ENCODE measurements at places on chromosomes 1 and 21.

GRCh38 chr1:114079596-114080190 lies 74.0 kb downstream of the SYT6 start:
- DNase-seq: no peak

- DNase-seq: no peak
Measured at GRCh38 chr1:6967431-6968111, 182.3 kb downstream of the CAMTA1 start.

DNA sequence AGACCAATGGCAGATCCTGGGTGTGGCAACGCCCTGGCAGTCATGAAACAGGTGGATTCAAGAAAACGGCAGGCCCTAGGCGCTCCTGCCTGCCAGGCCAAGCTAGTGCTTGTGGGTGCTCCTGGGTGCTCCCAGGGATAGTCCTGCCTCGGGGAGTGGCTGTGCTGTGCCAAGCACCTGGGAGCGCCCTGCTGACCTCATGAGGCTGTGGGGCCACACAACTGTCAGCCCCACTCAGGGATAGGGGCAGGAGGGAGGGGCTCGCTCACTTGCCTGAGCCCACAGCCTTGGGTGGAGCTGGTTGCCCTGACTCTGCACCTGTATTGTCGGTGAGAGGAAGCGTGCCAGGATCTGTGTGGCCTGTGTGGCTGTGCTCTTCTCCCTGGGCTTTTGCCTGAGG lies 9.4 kb downstream of the SNAP47 start:
- no peak for DNase-seq

DNA sequence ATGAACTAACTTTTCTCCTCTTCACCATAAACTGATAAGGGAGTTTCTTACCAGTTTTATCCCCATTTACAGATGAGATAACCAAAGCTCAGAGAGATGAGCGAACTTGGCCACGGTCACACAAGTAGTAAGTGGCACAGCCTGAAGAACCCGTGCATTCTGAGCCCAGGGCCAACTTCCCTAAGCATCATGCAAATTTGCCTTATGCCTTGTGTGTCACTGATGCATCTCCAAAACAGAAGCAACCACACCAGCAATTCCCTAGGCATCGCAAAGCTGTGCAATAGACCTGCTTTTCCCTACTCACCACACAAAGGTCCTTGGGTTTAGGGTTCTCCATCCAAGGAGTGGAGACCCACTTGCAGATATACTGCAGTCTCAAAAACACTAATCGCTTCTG lies 304.5 kb upstream of the KAZN start:
- DNase-seq: no peak

DNA sequence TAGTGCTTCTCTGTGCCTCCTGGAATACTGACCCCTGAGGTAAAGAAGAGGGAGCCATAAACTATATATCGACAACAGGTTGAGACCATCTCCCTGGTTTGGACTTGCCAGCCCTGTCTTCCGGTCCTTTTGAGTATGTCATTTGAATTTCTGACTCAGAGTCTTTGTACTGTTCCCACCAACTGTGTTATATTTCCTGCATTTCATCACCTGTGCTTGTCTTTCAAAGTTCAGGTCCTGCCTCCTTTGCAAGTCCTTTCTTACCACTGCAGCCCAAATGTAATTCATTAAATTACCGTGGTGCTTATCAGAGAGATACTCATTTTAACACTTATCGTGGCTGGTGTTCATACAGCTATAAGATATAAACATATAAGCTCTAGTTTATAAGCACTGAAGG lies 10.7 kb downstream of the AK5 start:
- no peak for DNase-seq

DNA sequence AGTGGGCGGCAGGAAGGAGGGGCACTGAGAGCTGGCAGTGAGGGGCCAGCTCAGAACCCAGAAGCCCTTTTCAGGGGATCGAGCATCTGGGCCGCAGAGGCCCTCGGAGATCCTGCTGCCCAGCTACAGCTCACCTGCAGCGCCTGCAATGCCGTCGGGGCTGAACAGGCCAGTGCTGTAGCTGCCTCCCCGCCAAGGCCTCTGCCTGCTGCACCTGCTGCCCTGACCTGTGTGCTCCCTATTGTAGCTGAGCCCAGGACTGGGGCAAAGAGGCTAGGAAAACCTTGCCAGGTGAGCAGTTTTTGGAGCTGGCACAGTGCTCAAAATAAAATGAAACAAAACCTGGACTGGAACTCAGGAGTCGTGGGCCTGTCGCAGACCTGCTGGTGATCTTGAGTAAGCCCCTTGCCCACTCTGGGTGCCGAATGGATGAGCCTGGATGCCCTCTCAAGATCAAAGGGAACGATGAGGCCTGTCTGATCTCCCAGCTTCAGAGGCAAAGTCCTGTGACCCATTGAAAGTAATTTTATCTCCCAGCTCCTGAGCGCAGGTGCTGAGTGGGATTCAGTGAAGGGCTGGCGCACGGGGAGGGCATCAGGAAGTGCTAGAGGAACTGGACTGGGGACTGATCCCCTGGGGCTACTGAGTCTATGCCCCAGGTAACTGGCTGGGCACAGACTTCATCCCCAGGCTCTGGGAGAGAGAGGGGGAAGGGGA lies 154.6 kb downstream of the FOXD2 start:
- no peak for DNase-seq

GRCh38 chr1:68015369-68015768 lies 35.1 kb downstream of the DIRAS3 start:
- no peak for DNase-seq

DNA sequence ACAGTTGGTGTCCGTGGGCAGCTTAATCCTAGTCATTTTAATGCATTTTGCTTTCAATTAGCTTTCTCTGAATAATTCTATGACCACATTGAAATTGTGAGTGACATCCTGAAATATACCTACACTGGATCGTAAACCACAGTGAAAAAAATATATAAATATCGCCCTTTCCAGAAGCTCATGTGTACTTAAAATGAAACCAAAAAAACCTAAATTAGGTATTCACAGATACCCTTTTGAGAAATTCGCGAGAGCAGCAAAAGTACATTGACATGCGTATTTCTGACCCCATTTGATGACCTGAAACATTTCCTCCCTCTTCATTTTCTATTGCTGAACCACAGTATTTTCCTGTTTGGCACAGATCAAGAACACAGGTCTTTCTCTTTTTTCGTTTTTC lies 253.8 kb downstream of the LTN1 start:
- no peak for DNase-seq

- DNase-seq: no peak
Measured at GRCh38 chr1:109188200-109188599, 25.5 kb upstream of the SARS1 start.

GRCh38 chr1:59052166-59052590 lies 244.7 kb upstream of the FGGY start:
- no peak for DNase-seq

DNA sequence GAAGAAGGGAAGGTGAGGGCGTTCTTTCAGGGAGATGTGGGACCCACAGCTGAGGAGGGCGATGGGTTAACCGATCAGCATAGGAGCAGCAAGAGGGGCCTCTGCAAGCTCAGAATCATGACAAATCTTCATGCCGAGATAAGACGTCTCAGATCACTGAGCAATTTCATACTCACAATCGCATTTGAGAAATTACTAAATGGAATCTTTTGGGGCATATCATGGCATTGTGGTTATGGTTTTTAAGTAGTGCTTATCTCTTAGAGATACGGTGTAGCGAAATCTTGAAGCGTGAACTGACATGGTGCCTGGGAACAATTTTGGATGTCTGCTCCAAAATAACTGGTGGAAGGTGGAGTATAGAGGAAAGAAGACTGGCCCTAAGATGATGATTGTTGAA lies 6.2 kb downstream of the TNNT2 start:
- DNase-seq: no peak

DNA sequence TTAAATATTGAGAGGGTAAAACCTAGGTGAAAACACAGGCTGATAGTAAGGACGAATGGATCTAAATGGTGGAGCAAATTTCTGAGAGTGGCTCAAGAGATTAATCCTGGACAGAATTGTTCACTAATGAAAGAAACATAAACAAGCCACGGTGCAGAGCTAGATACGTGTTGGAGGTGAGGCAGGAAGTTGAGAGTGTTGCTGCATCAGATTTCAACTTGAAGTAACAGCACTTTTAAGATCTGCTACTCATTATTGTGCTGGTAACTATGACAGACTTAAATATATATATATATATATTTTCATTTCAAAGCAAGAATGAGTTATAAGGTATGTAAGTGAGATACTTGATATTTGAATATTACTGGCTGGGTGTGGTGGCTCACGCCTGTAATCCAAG lies 64.9 kb downstream of the PTGS2 start:
- DNase-seq: no peak

DNA sequence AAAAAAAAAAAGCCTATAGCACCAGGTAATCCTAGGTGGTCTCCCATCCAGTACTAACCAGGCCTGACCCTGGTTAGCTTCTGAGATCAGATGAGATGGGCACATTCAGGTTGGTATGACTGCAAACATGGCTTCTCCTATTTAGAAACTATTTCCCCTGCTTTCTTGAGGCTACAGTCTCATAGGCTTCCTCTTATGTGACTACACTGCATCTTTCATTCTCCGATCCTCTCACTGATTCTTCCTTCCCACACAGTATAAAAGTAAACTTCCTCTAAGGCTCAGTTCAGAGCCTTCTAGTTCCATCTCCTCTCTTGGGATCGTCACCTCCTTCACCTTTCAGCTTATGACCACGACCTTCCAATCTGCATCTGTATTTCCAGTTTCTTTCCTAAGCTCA lies 30.4 kb upstream of the RNF2 start:
- no peak for DNase-seq

DNA sequence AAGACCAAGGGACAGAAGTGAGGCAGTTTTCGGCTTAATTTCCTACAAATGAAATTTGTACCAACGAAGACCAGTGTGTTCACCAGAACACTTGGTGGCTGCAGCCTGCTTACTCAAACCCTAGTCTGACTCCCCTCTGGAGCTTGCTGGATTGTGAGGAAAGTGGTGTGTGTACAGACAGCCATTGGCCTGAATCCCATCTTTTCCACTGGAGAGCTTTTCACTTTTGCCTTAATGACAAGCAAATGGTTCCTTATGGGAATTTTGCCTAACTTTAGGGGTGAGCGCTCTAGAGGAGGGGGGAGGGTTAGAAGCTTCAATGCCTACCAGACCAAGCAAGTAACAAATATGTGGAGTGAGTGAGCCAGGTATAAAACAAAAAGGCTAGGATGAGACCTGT lies 17.3 kb downstream of the METTL13 start:
- DNase-seq: no peak

DNA sequence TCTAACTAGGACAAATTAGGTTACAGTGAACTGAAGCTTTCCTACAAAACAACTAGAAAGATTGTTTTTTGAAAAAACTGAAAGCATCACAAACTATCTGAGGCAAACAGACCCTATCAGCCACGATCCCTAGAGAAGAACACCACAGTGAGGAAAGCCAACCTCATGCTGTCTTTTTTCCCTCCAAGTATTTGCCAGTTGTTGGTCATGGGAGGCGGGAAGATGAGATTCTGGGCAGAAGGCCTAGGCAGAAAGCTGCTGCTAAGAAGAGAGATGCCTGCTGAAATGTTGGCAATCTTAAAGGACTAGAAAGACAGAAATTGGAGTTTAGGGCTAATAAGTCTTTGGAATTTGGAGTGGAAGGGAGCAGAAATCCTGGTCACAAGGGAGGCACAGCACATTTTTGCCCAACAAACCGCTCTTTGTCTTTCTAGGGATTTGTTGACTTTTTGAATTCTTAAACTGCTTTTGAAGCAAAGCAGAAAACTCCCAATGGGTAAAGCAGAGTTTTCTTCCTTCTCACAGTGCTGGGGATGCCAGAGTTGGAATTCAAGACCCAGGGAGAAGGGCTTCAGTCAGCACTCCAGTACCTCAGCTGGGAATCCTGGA lies 83.9 kb downstream of the MT1HL1 start:
- no peak for DNase-seq

DNA sequence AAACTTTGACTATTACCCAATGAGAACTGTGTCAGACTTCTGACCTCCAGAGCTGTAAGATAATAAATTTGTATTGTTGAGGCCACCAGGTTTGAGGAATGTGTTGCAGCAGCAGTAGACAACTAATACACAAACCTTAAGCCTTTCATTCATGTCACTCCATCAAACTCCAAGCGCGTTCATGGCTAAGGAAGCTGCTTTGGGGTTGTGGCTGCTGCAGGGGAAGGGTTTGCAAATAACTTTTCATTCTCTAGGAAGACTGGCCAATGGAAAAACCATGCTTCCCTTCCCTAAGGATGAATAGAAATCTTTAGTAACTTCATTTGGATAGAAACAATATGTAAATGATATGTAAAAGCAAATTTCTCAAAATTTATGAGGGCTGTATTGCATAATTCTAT lies 170.4 kb downstream of the RHOU start:
- no peak for DNase-seq

DNA sequence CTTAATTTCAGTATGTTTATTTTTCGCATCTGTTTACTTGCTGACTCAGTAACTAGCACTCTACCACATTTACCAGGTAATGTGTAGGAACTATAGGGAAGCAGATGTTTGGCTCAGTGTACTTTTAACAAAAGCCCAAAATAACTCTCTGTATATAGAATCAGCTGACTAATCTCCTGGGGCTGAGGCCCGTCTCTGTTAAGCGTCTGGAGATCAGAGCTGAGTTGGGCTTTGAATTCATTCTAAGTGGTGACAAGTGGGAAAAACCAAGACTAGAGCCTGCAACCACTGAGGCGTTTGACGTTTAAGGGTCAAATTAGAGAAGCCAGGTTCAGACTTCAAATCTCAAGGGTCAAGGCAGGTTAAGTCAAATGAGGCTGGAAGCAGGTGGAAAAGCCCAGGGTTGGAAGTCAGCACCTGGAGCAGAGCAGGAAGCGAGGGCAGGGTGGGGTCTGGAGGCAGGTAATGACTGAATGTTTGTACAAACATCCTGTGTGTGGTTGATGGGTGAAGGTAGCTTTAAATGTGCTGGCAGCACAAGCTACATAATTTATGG lies 56.8 kb upstream of the LYST start:
- no peak for DNase-seq

DNA sequence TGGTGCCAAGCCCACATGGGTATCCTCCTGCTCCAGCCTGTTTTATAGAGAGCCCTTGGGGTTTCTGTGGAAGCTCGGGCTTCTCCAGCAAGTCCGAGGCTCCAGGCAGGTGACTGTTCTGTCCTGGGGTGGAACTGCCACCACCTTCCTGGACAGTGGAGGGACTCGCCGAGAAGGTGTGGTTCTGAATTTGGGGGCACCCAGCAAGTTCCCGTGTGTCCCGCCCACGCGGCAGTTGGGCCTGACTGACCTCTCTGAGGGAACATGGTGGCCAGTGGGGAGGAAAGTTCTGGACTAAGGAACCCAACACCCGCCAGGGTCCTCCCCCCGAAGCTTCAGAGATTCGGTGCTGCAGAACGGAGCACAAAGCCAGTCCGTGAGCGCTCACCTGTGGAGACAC lies 158.1 kb upstream of the C1orf174 start:
- DNase-seq: no peak

DNA sequence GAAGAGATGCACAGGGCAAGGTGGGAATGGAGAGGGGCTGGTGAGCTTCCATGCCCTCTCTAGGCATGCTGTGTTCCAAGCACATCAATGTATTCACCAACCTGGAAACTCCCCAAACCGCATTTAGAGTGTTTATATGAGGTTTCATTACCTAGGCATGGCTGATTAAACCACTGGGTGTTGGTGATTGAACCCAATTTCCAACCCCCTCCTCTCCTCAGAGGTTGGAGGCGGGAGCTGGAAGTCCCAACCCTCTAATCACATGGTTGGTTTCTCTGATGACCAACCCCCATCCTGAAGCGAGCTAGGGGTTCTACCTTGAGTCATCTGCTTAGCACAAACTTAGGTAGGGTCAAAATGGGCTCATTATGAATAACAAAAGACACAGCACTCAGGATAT lies 3.0 kb upstream of the PPIE start:
- no peak for DNase-seq
